ENCODE measurements at places on chromosomes 5 and 9.

DNA sequence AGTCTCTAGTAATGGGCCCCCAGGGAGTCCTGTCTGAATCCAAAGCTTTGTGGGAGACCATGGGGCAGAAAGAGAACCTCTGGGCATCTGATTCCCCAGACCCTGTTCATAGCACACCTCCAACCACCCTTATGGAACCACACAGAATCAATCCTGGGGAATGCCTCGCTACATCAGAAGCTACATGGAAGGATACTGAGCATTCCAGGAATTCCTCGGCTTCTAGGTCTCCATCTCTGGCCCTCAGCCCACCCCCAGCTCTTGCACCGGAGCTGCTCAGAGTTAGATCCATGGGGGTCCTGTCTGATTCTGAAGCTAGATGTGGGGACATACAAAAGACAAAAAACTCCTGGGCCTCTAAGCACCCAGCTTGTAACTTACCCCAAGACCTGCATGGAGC lies 28.4 kb downstream of the VCP start:
- DNase-seq, result no peak

DNA sequence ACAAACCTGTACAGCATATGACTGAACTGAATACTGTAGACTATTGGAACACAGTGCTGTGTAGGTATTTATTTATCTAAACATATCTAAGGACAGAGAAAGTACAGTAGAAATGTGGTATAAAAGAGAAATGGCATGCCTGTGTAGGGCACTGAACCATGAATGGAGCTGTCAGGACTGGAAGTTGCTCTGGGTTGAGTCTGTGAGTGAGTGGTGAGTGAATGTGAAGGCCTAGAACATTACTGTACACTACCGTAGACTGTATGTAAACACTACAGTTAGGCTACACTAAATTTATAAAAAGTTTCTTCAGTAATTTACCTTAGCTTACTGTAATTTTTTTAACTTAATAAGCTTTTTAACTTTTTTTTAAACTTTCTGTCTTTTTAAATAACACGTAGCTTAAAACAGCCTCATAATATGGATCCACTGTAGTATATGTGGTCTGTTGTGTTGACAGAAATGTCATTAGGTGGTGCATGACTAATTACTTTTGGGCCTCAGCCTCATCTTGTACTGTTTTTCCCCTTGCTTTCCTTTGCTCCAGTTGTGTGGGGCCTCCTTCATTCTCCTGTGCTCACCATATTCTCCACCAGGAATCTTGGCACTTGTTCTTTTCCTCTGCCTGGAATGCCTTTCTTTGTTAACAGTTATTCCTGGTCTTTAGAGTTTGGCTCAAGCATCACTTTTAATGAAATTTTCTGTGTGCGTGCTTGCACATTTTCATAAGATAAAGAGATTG lies 8.8 kb downstream of the SPIN1 start:
- no peak for DNase-seq

DNA sequence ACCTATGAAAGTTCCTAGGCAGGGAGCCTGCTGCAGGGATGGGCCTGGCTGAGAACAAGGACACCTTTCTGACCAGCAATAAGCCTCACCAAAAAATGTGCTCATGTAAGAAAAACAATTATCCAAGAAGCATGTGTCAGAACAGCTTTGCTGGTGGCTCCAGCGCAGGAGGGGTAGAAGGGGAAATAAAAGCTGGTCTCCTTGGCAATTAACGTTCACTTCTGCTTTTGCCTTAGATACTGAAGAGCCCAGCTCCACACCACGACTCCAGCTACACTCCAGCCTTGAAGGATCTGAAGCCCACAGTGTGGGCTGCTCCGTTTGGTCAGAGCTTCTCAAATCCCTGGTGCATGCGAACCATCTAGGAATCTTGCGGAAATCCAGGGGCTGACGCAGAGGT lies 107.6 kb upstream of the PHYKPL start:
- no peak for DNase-seq

DNA sequence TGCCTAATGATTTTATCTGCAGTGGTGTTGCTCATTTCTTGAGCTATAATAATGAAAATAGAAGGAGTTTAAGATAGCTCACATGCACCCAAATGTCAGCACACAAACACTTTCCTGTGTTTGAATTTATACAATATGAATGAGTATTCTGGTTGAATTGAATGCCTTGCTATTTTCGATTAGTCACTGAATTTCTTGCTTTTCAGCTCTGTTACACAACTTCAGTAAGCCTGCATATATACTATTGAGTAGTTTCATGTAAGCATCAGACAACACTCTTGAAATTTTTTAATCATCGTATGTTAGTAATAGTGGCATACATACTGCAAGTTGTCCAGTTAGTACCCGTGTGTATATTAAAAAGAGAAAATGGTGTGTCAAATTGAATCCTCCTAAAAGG lies 281.5 kb upstream of the GRIA1 start:
- no peak for DNase-seq

DNA sequence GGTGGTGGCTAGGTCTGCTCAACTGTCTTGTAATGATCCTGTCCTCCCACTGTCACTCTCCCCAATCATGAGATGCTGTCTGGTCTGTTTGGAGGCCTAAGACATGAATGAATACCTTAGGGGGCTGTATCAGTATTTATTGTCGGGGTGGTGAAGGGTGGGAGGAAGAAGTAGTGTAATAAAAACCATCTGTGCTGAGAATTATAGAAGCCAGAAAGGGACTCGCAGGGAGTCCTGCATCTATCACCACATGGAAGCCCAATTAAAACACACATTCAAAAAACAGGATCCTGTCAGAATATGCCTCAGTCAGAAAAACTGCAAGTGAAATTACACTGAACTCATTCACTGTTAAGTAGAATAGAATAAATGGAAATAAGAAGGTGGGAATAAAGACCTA lies 1134.3 kb upstream of the C9orf72 start:
- no peak for DNase-seq

DNA sequence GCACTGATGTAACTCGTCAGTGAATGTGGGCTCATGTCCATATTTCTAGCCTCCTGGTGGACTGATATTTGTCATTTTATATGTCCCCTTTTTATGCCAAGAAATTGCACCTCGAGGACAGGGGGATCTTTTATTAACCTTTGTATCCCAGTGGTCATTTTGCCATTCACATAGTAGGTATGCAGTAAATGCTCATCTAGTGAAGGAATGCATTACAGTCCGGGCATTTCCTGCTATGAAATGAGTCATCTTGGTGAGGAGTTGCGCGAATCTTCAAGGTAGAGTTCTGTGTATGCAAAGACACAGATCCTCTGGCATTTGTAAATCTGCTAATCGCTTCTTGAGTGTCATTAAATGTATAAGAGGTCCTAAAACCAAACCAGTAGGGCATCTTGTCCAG lies 755.5 kb upstream of the ADAMTS16 start:
- DNase-seq, result no peak
